ENCODE measurements at places on chromosomes 4 and X. TPM values are rescaled to one million over a fixed set of nuclear protein-coding genes. Genes with fewer than 3 reads are reported as not detected.

The SMIM31 gene
- total RNA-seq = not detected

The CFAP47 gene
- total RNA-seq = not detected

The PDCL2 gene
- total RNA-seq = not detected

GRCh38 chr4:139685180-139685579 is 19.6 kb downstream of the MGST2 start:
- no peak for DNase-seq

- peak; percentile 58 for DNase-seq
Measured at GRCh38 chr4:98626350-98626749, 32.1 kb downstream of the TSPAN5 start.

- DNase-seq = peak; percentile 38
Measured at GRCh38 chr4:123390846-123391456, 5.6 kb upstream of the SPRY1 start.

The NONO gene
- 373 TPM for total RNA-seq

The PAGE5 gene
- total RNA-seq = not detected

- DNase-seq = no peak
Measured at GRCh38 chr4:168411318-168412150, 68.8 kb downstream of the DDX60L start.

The CABS1 gene
- total RNA-seq = not detected

DNA sequence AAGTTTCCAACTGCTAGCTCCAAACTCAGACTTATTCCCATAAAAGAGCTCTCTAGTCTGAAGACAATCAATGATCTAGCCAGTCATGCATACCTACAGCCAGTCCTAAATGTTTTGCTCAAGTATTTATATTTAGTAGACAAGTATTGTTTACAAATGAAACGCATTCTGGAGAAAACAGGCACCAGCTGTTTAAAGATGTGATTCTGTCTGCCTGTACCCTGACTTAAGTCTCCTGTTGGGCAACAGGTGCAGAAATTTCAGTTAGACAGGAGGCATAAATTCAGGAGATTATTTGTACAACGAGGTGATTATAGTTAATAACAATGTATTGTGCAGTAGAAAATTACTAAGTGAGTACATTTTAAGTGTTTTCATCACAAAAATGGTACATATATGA is 28.9 kb downstream of the LNX1 start:
- DNase-seq = no peak

The CFAP99 gene
- total RNA-seq = not detected

- no peak for DNase-seq
Measured at GRCh38 chr4:129138810-129139496, 43.0 kb downstream of the C4orf33 start.

GRCh38 chr4:37889849-37890800 is 759 bp upstream of the TBC1D1 start:
- DNase-seq = peak; percentile 82

The AFM gene
- not detected for total RNA-seq

The MAGEA10 gene
- total RNA-seq = not detected

The ALG13 gene
- total RNA-seq = 15.7 TPM

The PAGE2B gene
- not detected for total RNA-seq

DNA sequence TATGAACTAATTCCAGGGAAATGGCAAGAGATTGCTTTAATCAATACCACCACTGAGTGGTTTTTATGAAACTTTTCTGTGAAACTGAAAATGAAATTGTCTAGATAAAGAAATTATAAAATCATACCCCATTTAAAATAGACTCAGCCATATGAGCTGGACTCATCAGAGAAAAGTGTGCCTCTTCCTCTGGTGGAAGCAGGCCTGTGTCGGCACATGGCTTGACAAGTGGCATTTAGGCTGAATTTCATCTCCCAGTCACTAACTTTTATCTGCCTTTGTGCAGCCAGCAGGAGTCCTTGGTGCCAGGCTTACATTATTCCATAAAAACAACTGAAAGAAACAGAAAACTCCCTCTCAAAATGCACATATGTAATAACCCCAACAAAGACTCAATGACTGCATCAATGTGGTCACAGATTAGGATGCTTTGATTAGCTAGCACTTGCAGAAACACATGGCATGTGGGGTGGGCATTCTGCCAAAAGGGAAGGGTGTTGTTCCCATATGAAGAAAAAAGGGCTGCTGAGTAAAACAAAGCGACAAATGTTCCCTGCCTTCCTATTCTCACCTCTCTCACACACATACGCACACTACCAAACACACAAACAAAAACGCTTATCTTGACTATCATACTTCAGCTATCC is 232.3 kb downstream of the PABPC4L start:
- peak; percentile 60 for DNase-seq

The SSX2B gene
- not detected for total RNA-seq

DNA sequence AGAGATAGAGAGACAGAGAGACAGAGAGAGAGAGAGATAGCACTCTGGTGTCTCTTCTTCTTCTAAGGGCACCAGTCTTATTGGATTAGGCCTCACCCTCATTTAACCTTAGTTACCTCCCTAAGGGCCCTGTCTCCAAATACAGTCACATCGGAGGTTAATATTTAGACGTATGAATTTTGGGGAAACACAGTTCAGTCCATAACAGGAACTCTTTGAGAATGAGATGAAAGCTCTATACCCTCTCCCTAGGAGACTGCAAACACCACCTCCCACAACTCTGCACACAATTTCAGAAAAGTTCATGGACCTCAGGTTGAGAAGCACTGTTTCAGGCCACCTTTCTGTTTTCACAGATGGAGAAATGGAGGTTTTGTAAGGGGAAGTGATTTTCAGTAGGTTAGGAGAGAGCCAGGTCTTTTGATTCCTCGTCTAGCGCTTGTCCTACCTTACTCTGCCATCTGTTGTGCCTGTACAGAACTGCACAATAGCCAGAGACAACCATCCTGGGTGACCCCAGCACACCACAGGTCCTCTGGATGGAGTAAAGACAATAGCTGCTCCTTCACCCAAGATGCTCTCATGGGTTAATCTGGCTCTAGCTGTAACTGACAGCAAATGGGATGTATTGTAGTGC is 16.9 kb upstream of the LOC101059915 start:
- no peak for DNase-seq

The PRDM8 gene
- 14.7 TPM for total RNA-seq

DNA sequence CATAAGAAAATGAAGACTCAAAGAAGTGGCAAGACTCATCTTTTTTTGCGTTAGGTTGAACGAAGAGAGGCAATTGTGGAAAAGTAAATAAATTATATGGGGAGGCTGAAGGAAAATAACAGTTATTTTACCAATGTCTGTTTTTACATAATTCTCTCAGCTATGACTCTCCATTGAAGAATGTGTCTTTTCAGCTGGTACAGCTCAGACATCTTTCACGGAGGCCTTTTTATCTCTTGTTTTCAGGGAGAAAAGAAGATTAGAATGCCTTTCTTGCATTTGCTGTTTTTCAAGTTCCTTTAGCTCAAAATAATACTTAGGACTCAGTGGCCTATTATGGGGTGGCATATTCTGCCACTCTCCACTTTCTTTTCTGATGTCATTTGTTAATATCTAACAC is 153.0 kb downstream of the ADAM29 start:
- no peak for DNase-seq

The BEX1 gene
- total RNA-seq = 1.3 TPM

DNA sequence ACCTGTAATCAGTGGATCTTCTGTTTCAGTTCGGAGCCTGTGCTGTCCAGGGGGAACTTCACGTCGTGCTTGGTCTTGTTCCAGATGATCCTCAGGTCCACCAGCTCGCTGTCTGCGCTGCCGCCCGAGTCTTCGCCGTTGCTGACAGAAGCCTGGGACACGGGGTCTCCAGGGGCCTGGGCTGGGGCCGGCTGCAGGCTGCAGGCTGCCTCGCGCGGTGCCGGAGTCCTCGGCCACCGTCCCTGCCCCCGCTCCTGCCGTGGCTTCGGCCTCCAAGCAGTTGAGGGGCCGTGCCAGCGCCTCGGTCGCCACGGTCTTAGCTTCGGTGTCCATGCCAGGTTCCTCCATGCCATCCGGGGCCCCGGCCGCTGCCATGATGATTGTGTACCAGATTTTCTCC is 37.3 kb upstream of the CCNI start:
- no peak for DNase-seq

GRCh38 chr4:14237911-14238310 is 610.4 kb upstream of the BOD1L1 start:
- no peak for DNase-seq

DNA sequence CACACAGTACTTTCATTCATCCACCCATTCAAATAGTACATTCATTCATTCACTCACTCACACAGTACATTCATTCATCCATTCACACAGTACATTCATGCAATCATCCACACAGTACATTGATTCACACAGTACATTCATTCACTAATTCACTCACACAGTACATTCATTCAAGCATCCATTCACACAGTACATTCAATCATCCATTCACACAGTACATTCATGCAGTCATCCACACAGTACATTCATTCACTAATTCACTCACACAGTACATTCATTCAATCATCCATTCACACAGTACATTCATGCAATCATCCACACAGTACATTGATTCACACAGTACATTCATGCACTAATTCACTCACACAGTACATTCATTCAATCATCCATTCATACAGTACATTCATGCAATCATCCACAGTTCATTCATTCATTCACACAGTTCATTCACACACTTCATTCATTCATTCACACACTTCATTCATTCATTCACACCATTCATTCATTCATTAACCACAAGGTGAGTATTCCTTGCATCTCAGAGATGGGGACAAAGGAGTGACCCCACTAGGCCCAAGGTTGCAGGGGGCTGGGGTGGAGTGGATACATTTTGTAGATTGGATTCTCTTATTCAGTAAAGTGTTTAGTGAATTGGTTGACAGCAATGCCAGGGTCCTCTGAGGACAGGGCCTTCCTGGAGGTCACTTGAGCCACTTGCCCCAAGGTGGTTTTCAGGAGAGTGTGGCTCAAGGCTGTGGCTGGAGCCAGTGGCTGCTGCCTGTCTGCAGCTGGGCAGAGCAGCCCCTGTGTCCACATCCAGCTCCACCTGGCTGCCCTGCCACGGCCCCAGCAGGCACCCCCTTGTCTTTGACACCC is 4.3 kb upstream of the SPON2 start:
- no peak for DNase-seq

- no peak for DNase-seq
Measured at GRCh38 chrX:30795981-30796958, 92.8 kb downstream of the TAB3 start.

DNA sequence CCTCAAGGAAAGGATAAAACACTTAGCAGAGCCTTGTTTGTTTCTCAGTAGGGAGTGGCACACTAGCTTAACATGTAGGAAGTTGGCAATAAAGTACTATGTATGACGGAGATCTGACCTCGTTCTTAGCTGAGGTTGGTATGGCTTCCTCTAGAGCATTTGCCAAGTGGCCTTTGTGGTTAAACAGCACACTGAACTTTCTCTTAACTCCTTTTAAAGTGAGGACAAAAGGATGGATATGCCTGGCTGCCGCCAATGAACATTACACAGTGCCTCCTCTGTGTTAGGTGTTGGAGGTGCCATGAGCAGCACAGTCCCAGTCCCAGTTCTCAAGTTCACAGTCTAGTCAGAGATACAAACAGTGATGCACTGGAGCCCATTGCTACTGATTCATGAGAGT is 54.4 kb downstream of the VGLL1 start:
- DNase-seq = peak; percentile 0

Measured in myocyte (in vitro differentiated cells).